ENCODE measurements at places on chromosomes 4 and X.

DNA sequence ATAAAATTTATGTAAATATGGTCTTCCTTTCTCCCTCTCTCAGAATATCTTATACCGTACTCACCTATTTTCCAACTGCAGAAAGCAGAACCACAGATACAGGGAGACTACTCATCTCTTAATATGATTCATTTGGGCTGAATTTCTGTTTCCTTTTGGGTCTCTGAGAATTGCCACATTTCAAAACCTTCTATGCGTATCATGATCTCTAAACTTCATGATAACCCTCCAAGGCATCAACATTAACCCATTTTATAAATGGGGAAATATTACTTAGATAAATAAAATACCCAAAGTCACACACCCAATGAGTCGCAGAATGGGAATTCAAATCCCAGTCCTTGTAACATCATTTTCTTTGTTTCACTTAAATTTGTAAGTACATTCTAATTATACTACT is 16.6 kb upstream of the PRDM8 start:
- DNase-seq, result no peak

GRCh38 chrX:50996930-50997329 is 86.4 kb downstream of the BMP15 start:
- no peak for DNase-seq

DNA sequence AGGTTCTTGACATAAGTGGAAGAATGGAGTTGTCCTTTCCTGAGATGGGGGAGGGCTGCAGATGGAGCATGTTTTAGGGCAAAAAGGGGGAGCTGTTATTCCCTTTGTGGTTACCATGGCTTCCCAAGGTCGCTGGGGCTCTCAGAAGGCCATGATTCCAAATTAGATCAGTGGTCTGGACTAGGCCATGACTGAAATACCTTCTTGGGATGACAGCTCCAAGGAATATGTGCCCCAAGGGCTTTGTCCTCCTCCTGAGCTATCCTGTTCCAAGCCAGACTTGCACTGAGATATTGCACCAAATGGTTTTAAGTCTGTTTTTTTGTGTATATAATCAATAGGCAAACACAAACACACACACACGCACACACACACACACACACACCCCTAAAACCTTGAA is 3.0 kb upstream of the RBPJ start:
- no peak for DNase-seq

DNA sequence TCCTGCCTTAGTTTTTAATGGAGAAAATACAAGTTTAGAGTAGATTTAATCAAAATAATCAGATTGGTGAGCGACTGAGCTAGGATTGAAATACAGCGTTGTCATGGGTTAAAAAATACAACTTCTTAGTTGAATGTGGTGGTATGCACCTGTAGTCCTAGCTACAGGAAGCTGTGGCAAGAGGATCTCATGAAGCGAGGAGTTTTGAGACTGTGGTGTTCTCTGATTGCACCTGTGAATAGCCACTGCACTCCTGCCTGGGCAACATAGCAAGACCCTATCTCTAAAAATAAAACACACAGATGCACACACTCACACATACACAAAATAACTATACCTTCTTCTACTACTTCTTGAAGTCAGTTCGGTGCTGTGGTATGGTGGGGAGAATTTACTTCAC is 19.8 kb upstream of the GBA3 start:
- DNase-seq, result no peak

DNA sequence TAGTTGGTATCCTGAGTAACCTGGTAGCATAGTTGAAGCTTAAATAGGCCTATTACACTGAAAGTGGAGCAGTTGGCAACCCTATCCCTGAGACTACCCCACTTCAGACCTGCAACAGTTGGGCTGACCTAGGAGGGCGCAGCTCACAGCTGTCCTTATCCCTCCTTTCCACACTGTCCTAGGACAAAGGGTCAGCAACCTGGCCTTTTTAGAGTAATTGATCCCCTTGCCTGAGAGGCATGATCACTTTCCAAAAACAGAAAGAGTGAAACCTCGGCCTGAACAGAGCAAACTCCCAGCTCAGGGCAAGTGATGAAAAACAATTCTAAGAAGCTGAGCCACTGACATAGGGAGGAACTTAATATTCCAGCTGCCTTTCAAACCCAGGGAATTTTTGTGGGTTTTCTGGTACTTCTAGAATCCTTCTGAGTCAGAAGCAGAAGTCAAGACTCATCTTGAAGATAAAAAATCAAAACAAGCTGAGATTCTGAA is 94.9 kb upstream of the MYOZ2 start:
- no peak for DNase-seq

DNA sequence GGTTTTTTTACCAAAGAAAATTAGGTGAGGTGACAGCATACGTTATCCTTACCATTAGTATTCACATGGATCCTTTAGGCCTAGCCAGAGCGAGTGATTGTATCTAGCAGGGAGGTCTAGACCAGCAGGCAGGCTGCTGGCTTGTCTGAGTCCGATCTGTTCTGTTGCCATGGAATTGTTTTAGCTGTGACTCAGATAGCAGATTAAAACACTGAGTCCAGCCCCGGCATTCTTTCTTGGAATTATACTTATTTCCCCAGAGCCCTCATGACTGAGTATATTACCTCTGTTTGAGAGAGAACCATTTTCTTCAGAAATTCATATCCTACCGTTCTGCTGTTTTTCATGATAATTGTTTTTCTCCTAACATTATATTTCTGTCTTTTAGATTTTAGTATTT is 37.4 kb downstream of the OCRL start:
- no peak for DNase-seq

DNA sequence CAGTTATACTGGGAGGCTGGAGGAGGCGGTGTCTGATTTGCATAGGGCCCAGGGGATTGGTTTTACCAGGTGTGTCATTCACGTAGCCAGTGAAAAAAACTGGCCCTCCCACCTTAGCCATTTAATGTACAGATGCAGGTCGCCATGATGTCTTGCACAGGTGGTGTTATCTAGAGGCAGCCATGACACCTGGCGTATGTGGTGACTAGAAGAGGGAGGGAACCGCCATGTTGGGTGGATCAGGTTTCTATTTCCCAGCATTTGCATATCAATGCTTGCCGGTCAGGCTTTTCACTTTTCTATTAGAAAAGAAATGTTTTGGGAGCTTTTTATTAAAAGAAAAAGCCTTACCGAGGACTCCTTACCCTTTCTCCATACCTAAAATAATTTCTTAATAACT is 523.4 kb downstream of the ADGRL3 start:
- DNase-seq, result no peak

DNA sequence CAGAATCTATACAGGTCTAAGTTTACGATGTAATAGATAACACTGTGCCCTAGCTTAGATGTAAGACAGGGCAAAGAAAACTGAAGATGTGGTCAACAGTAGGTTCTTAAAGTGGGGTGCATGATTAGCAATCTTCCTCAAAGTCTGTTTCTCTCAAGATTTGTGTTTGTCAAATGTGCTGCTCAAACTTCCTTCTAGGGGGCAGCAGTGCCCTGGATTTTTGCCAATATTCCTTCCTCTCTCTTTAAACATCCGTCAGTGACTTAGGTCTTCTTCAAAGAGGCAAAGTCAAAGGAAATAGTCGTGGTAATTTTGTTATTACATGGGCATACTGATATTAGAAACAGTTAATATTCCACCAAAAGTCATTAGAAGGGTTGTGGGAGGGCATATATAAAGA is 4.2 kb upstream of the PDHA2 start:
- DNase-seq, result no peak

DNA sequence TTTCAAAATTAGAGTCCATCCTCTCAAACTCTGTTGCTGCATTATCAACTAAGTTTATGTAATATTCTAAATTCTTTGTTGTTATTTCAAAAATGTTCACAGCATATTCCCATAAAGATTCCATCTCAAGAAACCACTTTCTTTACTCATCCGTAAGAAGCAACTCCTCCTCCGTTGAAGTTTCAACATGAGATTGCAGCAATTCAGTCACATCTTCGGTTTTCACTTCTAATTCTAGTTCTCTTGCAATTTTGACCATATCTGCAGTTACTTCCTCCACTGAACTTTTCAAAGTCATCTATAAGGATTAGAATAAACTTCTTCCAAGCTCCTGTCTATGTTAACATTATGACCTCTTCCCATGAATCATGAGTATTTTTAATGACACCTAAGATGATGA is 216.6 kb upstream of the SLC7A11 start:
- no peak for DNase-seq

DNA sequence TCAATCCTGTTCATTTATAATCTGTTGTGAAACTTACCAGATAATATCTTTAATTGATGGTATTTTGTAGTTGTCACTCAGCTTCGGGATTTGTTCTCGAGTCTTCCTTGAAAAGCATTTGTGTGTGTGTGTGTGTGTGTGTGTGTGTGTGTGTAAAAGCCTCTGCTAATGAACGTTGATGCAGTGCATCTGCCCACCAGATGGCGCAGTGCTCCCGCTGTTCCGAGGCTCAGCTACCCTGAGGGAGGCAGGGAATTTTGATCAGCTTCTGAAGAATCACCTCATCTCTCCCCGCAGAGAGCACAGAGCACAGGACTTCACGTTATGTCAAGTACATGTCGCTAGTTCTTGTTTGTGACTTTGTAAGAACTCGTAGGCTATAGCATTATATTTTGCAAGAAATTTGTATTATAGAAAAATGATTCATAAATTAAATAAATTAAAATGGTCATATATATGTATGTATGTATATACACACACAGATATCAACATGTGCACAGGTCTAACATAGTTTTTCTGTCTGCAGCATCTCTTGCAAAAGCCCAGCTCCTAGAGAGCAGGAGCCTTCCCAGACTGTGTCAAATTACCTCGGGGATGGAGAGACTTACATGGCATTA is 316.7 kb upstream of the IGFBP7 start:
- no peak for DNase-seq

DNA sequence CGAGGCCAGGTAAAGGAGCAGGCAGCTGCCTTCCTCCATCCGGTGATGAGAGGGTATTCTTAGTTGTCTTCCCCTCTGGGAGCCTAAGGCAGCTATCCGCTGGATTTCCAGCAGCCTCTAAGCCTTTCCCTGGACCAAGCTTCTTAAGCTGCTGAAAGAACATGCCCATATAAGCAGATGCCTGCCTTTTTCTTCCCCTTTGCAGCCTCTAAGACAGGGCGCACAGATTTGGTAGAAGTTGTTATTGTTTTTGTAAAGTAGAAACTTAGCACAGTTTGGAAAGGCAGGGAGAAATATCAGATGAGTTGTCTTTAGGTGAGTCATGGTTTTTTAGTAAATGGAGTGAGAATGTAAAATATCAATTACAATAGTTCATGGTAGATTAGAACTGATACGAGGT is 210.8 kb downstream of the ARHGAP10 start:
- no peak for DNase-seq

DNA sequence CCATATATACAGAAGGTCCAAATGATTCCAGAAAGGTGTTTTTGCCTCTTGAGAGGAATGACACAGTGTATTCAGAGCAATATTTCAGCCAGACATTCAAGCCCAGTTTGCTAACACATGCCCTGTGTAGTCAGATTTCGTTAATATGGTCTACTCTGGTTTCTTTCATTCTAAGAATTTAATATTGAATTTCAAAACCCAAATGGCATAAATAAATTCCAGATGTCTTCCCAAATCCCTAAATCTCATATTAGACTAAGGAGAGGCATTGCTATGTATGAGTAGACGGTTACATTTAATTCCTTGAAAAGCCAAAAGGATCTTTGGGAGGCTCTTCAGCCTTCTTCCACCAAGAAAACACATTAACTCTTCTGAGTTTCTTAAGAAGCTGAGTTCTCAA is 66.3 kb upstream of the C1QTNF7 start:
- DNase-seq, result no peak

- no peak for DNase-seq
These were observed 1.8 kb downstream of the SPCS3 start for GRCh38 chr4:176321589-176321988.

DNA sequence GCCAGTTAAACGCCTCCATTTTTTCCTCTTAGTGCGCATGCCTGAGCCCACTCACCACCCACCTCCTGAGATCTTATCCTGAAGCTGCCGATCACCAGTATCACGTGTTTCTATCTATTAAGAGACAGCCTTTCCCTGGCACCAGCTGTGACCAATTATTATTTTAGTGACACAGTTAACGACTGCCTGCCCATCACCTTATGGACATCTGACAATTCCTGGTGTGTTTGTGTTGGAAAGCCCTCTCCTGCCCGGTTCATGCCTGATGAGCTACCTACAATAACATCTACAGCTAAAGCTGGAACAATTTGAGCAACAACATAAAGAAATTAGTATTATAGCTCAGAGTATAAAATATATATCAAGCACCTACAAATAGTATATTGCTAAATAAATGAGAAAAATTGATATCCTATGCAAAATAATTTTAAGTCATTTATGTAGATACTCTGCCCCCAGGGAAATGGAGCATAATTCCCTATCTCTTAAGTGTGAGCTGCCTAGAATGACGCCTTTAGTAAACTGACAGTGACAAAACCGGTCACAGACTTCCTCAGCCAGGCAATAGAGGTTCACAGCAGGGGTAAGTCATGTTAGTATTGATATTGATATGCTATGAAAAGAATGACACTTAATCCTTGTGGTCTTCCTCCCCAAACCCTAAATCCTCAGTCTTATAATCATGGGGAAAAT is 862.2 kb downstream of the TRAM1L1 start:
- no peak for DNase-seq

GRCh38 chrX:8748855-8749254 is 16.9 kb upstream of the ANOS1 start:
- no peak for DNase-seq

DNA sequence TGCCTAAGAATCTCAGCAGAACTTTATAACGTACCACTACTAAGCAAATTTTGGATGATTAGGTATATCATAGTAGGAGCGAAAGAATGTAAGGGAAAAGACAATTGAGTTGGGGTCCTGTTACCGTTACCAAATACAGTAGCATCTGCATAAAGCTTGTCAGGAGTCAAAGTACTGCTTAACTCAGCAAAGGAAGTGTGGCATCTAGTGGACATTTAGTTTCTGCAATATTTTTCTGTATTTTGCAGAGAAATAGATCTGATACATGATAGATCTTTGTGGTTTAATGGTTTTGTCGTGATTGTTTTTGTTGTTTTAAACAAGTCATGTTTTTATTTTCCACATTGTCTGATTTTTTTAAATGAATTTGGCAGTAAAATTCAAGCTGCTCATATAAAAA is 81.0 kb upstream of the SMARCAD1 start:
- DNase-seq, result no peak

DNA sequence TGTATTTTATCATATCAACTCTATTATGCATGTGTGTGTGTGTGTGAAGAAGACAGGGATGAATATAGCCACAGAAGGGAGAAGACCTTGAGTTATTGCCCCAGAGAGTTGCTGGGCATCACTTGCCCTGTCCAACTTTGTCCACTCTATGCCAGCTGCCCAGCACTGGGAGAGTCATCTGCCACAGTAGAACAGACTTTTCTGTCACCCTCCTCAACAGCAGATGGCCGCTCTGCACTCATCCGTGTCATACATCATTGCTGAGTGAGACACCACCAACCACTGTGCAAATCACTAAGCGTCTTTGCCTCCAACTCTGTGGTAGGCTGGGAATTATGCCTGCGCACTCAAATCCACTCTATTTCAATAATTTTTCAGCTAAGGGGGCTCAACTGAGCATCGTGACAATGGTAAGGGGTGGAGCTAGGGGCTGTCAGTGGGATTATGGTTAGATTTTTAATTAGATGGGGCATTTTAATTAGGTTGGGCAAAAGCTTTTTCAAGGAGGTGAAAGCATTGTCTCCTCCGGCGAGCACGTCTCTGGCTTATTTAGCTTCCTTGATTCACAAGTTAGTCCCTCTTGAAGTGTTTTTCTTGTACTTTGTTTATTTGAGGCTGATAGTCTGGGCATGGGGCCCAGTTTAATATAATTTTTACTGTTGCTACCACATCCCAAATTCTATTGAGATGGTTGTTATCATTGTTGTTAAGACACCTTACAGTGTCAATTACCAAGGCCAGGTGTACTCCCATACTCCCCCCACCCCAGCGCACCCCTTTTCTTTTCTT is 100.1 kb upstream of the KLF3 start:
- DNase-seq, result no peak

GRCh38 chrX:4627414-4627813 is 914.0 kb upstream of the PRKX start:
- no peak for DNase-seq
